NCI-H1105 treated with DMSO at 0.1 percent for 48 hours (cell line): ENCODE measurements at places on chromosomes 7 and 10.

GRCh38 chr7:11236680-11237079 lies 263.0 kb downstream of the PHF14 start:
- DNase-seq: peak; percentile 51

DNA sequence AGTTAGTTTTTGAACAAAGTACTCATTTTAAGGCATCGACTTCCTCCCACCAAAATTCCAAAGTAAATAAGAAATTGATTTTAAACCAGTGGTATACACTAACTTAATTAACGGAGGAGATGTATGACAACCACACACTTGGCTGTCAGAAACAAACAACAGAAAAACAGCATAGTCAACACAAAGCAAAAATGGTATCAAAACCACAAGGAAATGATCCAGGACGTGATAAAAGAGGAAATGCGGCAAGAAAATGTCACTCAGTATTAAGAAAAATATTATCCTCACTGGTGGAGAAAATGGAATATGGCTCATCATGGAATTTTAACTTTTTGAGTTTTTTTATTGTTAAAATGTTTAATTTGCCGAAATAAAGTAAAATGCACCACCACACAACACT lies 17.5 kb downstream of the KIAA1549 start:
- no peak for DNase-seq

- no peak for DNase-seq
Measured at GRCh38 chr10:75565286-75566251, 134.1 kb downstream of the LRMDA start.

DNA sequence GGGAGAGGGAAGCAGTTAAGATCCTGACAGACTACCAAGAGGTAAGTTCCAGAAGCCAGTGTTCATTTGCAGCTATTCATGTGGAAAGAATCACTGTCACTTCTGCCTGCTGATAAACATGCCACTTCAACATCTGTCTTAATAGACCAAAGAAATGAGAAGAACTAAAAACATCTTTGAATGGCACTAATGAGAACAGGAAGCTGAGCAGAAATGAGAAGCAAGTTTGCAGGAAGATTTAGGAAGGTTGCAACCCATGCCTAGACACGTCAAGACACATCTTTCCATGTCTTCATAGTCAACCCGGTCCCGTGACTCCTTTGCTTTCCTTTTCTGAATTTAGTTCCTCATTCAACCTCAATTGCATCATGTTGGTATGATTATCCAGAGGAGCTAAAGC lies 180.0 kb downstream of the PDE1C start:
- no peak for DNase-seq

DNA sequence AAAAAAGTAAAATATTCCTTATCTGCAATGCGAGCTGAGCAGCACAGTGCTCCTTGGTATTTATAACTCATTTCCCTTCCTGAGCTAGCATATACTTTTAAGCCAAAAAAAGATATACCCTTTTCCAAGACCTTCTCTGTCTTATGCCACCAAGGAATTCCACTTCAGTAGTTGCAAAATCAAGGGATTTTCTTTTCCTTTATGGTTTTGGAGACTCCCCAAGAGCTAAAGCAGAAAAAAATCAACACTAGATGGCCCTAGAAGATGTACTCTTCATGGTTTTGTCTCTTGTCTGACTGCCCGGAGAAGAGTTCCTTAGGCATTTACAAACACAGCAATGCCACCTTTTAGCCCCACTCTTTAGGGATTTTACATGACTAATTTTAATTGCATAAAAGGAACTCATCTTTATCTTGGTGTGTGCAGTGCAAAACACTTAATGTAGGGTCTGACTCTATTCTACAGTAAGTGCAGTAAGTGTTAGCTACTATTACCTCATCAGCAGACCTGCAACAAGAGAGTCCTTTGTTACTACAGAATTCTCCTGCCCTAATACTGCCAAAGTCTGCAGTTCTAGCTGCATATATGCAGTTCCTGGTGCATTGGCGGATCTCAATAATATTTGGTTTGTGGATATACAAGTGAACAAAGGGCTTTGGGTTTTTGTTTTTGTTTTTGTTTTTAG lies 443.3 kb downstream of the GFRA1 start:
- DNase-seq: no peak

- DNase-seq: no peak
Measured at GRCh38 chr10:15182540-15183207, 14.2 kb upstream of the NMT2 start.
